ENCODE measurements at places on chromosomes 12 and 14.

GRCh38 chr14:71891970-71892369 is 40.3 kb upstream of the RGS6 start:
- DNase-seq = no peak

DNA sequence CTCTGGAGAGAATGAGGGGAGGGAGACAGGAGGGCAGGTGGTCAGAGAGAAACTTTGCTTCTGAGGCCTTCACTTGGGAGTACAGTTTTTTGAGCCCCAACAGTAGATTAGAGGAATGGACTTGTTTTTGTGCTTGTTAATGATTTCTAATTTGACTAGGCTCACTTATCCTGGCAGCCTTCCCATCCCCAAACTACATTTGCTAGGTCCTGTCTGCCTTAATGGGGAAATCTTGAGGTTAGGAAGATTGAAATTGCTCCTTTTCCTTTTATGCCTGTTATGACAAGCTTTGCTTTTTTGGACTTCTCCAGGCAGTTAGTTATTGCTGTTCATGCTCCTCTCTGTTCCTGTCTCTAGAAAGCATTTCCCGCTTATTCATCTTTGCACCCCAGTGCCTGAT is 37.7 kb downstream of the SYNE2 start:
- no peak for DNase-seq

DNA sequence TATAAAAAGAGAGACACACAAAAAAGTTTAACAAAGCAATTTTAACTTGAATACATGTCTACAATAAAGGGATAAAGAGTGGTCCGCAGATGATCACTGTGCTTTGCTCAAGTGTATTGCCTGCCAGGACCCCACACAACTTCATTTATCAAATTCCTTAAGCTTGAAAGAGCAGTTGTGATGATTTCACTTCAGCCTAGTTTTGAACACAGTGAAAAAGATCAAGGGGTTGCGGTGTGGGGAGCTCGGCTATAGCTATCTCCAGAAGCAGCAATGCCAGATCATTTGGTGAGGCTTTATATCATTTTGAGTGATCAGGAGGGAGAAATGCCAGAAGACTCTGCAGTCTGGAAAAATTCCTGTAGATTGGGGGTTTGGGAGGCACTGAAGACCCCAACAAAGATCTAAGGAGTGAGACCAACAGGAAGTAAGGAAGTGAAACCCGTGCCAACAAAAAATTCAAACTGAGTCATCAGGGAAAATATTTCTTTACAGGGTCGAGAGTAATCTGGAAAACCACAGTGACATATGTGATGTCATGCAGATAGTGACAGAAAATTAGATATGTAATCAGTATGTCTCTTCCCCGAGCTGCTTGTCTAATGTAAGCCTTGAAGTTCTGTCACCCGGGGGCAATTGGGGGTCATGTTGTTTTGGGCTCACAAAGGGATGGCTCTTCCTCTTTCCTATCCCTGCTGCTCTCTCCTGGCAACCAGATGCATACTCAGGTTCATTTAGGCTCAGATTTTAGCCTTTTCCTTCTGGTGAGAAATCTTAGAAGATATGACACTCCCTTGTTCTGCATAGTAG is 221.8 kb downstream of the MSRB3 start:
- no peak for DNase-seq

DNA sequence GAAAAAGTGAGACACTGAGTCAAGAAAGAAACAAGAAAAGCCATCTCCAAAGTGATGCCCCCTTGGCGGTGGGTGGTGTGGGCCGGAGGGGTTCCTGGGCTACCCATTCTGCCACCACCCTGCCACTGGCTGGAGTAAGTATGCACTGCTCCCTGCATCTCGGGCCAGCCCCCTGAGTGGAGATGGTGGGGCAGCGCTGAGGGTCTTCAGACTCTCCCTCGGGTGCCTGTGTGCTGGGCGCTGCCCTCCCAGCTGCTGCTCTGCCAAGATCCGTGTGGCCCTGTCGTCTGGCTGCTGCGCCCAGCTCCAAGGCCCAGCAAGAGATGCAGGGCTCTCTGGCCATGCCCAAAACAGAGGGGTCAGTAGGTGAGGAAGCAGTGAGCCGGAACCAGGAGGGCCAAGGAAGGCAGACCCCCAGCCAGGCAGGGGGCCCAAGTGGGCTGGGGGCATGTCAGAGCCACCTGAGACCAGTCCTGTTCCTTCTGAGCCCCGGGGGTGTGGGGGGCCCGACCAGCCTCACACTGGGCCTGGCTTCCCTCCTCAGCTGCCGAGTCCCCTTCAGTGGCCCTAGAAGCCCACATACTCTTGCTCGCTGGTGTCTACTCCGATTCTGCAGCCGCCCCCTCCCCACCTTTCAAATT is 5.2 kb downstream of the GPR132 start:
- DNase-seq = no peak

DNA sequence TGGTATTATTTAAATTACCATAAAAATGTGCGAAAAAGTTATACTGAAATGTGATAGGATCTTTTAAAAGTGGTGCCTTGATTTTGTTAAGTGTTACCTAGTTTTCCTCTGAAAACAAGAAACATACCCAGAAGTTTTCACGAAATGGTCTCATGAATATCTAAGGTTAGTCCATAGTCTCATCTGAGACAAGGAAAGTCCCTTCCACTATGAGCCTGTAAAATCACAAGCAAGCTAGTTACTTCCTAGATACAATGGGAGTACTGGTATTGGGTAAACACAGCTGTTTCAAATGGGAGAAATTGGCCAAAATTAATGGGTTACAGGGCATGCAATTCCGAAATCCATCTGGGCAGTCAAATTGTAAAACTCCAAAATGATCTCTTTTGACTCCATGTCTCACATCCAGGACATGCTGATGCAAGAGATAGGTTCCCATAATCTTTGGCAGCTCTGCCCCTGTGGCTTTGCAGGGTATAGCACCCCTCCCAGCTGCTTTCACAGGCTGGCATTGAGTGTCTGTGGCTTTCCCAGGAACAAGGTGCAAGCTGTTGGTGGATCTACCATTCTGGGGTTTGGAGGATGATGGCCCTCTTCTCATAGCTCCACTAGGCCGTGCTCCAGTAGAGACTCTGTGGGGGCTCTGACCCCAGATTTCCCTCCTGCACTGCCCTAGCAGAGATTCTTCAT is 271.4 kb downstream of the NAV3 start:
- DNase-seq = peak; percentile 36

DNA sequence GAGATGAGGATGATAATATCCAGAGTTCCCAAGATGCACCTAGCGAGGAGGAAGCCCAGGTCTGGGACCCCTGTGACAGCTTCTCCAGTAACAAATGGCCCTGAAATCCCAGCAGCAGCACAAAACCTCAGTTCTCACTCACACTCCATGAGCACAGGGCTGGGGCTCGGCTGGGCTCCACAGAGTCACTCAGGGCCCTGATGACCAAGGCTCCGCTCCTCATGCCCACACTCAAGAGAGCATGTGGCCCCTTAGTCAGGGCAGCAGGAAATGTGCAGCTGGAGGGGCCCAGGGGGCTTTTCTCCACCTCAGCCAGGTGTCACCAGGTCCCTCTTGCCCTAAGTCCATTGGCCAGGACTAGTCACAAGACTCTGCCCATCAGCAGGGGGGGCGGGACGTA is 242.7 kb upstream of the SFSWAP start:
- DNase-seq = no peak

- no peak for DNase-seq
Observed at GRCh38 chr12:72228424-72228823, 43.7 kb upstream of the TRHDE start.

GRCh38 chr12:19624491-19624890 is 185.2 kb downstream of the AEBP2 start:
- DNase-seq = no peak

DNA sequence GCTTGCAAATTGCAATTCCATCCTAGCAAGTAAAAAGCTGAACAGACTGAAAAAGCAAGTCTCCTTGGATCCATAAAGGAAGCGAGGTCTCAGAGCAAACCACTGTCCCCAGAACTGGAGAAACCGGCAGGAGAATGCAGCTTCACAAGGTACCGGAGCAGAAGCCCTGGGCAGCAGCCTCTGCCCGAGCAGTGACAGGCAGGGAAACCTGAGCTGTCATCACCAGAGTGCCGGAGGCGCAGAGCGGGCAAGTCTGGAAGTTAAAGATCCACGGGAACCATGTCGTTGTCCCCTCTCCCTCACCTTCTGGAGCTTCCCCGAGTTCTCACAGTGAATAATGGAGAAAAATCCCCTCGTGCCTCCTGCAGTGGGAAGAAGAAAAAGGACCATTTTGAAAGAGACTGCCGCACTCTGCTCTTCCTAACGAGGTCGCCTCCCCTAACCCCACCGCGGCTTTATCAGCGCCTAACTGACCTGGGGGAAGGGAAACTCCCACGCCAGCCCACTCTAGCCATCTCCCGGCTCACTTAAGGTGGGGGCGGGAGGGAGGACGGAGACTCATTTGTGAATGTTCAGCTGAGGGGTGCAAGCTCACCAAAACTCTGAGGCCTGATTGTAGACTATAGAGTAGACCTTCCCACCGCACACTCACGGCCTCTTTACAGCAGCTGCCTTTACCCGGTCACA is 27.8 kb downstream of the FBXL14 start:
- no peak for DNase-seq

- no peak for DNase-seq
Observed at GRCh38 chr12:120892265-120892664, 11.9 kb downstream of the SPPL3 start.

Data from globus pallidus (tissue), 1 donor.